Activated T-helper 1 cell treated with Interleukin-2 at 50 U/mL for 16 hours (primary cell): ENCODE measurements at places on chromosomes 3 and 15.

GRCh38 chr3:69012800-69013252 is 658 bp downstream of the EOGT start:
- no peak for DNase-seq

- DNase-seq, result no peak
Measured at GRCh38 chr15:78438619-78439285, 736 bp downstream of the IREB2 start.

GRCh38 chr3:177835917-177836316 is 638.6 kb upstream of the TBL1XR1 start:
- no peak for DNase-seq

GRCh38 chr15:43779016-43779415 is 2.2 kb upstream of the ELL3 start:
- no peak for DNase-seq

DNA sequence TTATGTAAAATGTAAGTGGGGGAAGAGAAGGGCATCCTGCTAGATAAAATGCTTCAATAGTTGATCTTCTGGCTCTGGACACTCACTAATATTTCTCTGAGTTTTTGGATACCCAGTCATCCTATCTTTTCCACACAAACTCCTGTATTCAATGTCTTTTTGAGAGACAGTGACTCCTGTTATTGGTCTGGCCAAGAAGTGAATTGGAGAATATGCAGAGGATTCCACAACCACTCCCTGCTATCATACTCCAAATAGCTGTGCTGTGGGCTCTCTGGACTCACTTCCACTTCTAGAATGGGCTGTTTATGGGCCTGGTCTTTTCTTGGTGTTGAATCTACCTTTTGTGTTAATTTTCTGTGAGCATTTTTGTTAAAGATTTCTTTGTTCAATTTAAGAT is 376.8 kb downstream of the NLGN1 start:
- DNase-seq, result no peak

- no peak for DNase-seq
Measured at GRCh38 chr3:81198756-81199155, 562.7 kb downstream of the GBE1 start.

- no peak for DNase-seq
Measured at GRCh38 chr3:54712539-54712938, 215.3 kb downstream of the LRTM1 start.

DNA sequence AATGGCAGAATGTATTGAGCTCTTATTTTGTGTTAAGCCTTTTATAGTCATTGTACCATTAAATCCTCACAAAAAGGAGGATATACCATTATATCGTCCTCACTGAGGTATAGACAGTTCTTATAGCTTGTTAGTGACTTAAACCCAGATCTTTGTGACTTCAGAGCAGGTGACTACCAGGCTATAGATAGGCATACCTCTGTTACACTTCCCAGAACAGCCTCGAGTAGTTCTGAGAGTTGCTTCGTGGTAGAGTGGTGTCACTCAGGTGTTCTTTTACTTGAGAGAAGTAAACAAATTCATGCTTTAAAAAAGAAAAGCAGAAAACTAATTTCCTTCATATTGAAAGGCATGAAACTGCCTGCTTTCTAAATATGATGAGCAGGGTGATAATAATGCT is 59.9 kb downstream of the SEC22A start:
- DNase-seq, result no peak

DNA sequence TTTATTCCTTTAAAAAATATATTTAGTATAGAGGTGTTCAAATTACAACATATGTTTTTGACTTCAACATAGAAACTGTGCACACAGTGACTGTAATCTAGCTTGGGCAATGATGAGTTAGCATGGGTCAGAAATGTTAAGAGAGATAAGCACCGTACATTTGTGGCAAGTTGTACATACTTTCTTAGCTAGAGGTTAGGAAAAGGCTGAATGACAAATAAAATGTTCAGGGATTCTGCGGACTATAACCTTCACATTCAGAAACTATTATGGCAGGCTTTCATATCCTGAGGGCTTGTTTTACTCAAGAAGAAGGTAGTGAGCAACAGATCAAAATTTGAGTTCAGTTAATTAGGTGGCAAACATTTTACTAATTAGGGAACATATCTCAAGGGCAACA is 379.7 kb upstream of the EPHA6 start:
- no peak for DNase-seq

- DNase-seq, result no peak
Measured at GRCh38 chr15:51405693-51406523, 64.5 kb downstream of the GLDN start.

- no peak for DNase-seq
Measured at GRCh38 chr15:87227846-87228245, 1028.7 kb downstream of the NTRK3 start.

- DNase-seq, result no peak
Measured at GRCh38 chr3:31958701-31959152, 22.3 kb downstream of the OSBPL10 start.

GRCh38 chr15:89346516-89347231 is 12.1 kb upstream of the POLG start:
- DNase-seq, result no peak

DNA sequence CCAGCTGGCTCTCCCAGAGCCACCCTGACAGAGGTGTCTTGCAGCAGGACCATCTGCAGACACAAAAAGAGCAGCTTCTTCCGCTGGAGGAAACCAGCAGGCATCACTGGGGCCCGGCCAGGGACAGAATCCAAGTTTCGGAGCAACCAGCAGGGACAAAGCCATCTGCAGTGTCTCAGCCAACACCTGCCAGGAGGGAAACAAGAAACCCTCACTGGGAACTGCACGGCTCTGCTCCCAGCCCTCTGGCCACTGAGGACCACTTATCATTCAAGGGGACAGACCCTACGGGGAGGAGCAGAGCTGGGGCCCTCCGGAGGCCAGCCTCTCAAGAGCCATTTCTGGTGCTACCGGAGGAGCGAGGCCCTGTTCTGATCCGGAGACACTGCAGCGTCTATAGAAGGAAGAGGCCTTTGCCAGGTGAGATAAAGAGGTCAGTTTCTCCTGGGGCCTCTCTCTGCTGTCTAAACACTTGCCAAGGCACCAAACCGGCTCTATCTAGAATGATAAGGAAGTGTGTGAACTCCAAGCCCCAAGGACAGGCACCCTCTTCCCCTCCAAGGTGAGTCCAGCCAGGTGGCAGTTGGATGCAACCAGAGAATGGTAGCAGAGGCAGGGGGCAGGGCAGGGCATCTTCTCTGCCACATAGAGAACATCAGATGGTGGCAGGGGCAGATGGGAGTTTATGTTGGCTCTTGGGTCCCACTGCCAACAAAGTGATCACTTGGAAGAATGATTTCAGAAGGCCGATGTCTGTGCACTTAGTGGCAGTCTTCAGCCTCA is 89.0 kb downstream of the CHSY1 start:
- DNase-seq, result no peak

- DNase-seq, result no peak
Measured at GRCh38 chr3:54125300-54125699, 2.9 kb downstream of the CACNA2D3 start.

- DNase-seq, result no peak
Measured at GRCh38 chr3:171309906-171310359, 150.3 kb downstream of the TNIK start.

GRCh38 chr3:108488631-108489030 is 21.8 kb downstream of the MYH15 start:
- no peak for DNase-seq

- DNase-seq, result no peak
Measured at GRCh38 chr3:108806316-108806715, 16.3 kb upstream of the TRAT1 start.

DNA sequence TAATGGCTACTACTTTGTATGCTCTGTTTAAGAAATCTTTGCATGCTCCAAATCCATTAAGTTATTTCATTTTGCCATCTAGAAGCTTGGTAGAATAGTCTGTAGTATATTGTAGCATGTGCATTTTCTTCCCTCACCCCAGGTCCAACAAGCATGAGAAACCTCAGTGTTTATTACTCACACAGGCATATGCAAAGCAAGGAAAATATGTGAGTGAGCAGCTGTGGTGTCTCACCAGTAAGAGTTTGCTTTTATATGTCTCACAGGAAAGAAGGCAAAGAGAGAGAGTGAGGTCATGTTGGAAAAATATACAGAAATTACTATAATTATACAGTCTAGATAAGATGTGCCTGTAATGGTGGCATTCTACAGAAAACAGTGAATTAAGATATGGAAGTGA is 312.5 kb downstream of the C3orf38 start:
- DNase-seq, result no peak

DNA sequence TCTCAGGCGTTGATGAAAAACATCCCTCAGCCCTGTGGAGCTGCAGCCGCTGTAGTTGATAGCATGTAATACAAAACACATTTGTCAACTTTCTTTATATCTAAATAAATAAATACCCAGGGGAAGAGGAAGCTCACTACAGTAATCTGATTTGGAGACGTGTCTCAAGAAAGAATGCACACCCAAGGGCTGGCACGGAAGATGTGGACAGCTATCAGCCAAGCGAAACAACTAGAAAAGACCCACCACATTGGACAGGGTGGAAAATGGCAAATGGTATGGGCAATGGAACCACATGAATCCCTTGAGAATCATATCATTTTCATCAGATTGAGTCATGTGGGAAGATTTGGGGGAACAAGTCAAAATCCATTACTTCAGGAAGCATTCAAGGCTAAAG is 43.1 kb upstream of the ALDH1A3 start:
- no peak for DNase-seq

DNA sequence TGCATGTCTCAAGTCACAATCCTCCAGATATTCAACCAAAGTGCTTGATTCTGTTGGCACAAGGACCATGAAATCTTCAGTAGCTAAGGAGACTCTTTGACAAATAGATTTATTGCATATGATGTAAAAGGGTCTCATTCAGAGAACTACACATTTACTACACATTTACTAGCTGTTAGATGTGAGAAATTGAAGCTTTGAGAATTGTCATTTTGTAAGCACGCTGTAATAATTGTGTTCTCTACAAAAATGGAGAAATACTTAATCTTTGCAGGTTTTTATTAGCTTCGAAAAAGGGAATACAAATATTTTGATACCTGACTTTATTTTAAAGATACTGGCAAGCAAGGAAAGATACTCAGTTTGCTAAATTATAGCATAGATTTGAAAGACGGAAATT is 70.2 kb upstream of the CHD2 start:
- no peak for DNase-seq

DNA sequence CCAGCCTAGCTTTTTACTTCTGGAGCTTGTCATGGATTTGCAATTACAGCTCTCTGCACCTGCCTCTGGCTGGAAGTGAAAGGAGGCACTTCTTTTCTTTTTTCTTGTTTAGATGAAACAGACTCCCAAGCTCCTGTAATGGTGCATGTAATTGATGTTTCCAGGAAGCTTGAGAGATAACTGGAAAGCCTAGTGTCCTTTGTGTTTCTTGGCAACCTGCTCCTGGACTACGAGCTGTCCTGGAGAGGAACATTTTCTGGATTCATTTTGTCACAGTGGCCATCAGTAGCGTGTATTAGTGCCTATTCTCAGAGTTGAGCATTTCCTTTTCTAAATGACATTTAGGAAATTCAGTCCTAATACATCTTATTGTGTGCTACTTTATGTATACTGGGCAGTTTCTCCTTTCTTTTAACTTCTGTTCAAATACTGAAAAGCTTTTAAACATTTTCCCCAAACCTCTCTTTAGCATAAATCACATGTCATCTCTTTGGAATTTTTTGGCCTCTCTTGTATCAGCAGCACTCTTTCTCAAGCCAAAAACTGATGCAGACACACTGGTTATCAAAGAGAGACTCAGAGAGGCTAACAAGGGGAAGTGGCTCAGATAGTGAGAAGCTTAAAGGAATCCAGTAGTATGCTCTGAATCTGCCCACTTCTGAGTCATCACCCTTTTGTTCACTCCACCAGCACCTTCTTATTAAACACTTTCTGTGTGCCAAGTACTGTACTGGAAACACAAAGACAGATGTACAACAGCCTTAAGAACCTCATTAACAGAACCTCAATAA is 62.6 kb upstream of the SLC2A2 start:
- no peak for DNase-seq

GRCh38 chr3:54171951-54172350 is 49.6 kb downstream of the CACNA2D3 start:
- no peak for DNase-seq

- no peak for DNase-seq
Measured at GRCh38 chr3:174957551-174958001, 98.4 kb downstream of the NAALADL2 start.

GRCh38 chr15:23436421-23436820 is 10.6 kb downstream of the GOLGA6L2 start:
- no peak for DNase-seq

DNA sequence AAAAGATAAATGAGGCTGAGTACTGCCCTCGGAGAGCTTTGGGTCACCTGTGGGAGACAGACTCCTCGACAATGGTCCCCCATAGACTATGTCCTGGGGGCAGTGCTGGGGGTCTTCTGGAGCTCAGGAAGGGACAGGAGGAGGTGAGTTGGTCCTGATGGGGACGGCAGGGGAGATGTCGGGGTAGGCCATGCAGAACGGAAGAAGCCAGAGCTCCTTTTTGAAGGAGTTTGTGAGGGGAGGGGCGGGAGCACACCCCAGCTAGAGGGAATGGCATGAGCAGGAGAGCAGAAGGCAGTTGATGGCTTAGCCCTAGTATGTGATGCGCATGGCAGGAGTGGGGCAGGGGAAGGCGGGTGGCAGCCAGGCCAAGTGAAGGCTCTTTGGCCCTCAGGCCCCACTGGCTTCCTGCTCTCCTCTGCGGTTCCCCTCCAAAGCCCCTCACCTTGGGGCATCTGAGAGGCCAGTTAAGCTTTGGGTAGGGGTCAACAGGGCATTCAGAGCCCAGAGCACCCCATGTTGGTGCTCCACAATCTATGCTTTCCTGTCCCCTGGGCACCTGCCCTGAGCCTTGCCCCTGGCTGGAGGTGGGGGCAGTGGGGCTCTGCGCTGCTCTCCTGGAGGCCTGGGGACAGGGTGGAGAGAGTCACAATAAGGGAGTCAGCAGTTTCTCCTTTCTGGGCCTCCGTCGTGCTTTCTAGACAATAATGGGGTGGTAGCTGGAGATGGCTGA is 179.3 kb downstream of the SMAD6 start:
- no peak for DNase-seq

- no peak for DNase-seq
Measured at GRCh38 chr15:66921319-66921915, 144.0 kb upstream of the SMAD3 start.

DNA sequence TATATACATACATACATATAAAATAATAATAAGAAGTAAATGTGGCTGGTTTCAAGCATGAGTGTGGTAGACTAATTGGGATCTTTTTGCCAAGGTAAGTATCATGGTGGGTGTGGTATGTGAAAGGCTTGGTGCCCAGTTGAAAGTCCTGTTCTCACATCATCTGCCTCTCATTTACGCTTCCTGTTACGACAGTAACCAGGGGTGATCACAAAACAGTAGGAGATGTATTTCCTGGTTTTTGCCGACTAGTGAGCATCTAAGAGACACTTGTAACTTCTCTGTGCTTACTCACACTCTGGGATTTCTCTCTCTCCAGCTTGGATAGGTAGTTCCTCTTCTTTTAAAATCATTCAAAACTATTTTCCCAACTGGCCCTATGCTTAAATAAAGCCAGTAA is 1028.3 kb upstream of the NR2F2 start:
- no peak for DNase-seq
